ENCODE measurements at places on chromosomes 2 and 18.

GRCh38 chr2:158635961-158636601 is 159.0 kb upstream of the DAPL1 start:
- no peak for DNase-seq

GRCh38 chr2:66432801-66433694 is 1.9 kb upstream of the MEIS1 start:
- peak; percentile 94 for DNase-seq

DNA sequence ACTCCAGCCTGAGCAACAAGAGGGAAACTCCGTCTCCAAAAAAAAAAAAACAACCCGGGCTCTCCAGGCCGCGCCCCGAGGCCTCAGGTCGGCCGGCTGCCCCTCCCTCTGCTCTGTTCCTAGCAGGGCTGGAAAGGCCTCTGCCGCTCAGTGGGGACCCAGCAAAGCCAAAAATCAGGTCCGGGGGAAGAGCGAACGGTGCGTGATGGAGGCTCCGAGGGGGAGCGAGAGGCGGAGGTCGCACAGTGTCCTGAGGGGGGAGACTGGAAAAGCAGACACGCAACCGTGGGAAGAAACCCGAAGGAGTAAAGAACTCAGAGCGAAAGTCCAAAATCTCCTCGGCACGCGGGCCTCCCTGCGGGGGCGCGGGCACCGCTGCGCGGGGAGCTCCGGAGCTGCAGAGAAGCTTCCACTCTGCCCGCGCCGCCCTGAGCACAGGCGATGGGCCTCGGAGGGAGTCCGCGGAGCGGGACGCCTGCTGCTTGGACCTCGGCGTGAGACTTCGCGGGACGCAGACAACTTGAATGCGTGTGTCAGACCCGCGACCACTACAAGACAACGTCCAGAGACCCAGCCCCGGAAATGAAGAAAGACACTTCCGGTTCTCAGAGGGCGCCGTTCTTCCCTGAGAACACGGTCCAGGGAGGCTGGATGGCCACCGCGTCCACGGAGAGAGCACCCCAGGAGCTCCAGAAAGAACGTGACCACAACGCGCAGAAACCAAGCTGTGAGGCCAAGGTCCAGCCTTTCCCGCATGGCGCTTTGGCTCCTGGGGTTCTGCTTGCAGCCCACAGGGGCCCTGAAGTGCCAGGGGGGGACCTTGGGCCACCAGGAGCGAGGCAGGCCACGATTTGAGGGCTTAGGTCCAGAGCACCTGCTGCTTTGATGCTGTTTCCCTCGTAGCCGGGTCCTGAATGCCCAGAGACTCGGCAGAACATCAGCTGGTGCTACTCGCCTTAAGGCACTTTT is 219.8 kb downstream of the DPP10 start:
- no peak for DNase-seq

GRCh38 chr2:62143696-62144095 is 52.2 kb upstream of the B3GNT2 start:
- DNase-seq: no peak

DNA sequence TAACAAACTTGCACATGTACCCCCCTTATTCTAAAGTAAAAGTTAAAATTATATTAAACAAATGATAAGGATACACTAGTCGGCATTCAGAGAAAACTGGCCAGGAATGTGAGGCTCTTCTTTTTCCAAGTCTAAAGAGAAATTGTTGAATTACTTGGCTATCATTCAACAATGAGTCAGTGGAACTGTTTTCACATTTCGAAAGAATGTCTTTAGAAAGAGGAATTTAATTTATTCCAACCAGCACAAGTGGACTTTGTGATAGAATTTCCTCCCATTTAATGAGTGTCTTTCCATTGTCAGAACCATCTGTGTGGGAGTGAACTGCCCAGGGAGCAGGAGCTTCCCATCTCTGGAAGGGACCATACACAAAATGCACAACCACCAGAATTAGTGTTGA is 792.2 kb downstream of the EPHA4 start:
- peak; percentile 74 for DNase-seq

DNA sequence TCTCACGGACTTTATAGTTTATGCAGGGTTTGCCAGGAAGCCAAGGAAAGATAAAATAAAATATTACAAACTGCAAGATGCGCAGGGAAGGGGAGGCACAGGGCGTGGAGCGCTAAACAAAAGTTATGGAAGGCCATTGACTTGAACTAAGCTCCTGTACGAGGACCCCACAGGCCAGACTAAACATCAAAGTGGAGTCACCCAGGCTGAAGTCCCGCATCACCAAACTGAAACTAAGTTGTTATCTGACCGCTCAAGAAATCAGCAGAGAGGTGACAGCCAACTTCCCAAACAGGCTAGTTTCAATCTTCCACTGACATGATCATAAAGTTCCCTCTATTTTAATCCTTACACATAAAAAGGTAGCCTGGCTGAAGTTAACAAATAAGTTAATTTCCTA is 90.5 kb upstream of the YWHAQ start:
- DNase-seq: no peak

- no peak for DNase-seq
Observed at GRCh38 chr18:46916551-46917107, 678 bp downstream of the PIAS2 start.

DNA sequence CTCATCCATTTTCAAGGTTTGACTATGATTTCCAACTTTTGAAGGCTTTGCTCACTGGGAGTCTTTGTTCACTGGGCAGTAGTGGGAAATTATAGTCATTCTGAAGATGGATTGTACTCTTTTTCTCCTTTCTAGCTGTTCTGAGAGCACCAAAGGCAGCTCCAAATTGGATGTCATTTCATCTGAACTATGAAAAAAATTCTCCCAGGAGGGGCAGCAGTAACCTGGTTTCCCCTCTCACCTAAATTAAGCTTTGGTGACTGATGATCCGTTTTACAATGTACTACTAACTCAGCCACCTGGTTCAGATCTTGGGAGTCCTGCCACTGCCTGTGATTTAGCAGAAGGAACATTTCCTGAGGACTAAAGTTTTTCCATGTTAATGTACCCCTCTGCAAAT is 17.6 kb downstream of the ARHGEF33 start:
- DNase-seq: no peak

- no peak for DNase-seq
Observed at GRCh38 chr2:150127995-150128394, 359.5 kb downstream of the RND3 start.

DNA sequence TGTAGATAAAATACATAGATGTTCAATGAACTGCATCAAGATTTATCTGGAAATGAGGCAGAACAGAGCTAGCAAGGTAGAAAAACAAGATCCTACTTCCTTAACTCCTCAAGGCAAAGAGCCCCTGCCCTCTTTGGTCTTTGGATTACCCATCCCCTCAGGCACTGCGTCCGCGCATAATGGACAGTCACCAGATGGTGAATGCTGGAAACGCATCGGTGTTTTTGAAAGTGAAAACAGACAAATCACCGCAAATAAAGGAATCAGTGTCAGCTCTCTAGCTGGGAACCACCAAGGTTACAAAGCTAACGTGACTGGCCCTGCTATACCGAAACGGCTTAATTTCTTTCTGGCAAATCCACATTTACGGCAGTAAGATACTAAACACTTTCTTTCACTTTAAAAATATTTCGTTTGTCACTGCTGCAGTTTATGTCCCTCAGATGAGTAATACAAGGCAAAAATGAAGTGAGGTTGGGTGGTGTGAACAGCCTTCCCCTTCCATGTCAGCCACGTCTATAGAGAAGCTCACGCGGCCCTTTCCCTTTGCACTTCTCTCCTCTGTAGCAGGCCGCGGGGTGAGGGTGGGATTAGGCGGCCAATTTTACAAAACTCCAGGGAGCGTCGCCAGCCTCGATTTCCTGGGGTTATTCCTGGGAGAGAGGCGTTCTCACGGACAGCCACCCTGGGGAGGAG is 627 bp upstream of the GALR1 start:
- no peak for DNase-seq

GRCh38 chr2:109675666-109676345 is 61.6 kb downstream of the SOWAHC start:
- DNase-seq: no peak

DNA sequence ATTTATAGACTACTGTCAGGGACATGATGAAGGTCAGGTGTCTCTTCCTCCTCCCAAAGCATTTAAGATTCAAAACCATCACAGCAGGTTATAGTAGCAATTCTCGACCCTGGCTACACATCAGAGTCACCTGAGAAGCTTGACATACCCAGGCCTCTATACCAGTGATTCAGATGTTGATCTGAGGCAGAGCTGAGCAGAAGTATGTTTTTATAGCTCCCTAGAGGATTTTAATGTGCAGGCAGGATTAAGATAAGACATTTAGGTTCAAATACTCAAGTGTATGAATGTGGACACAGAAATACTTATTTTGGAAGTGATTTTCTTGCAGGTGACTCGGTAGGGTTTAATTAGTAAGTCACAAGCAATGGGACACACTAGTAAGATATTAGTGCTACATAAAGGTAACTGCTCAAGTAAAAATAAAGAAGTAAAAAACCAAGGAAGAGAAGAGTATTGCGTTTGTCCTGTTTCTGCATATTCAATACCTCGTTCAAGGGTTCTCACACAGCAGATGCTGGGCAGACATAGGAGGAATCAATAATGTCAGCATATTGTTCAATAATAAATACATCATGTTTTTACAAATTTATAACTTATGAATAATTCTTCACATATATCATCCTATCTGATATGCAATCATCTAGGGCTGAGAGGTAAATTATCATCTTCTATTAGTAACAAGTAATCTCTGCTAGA is 7.0 kb downstream of the GCFC2 start:
- no peak for DNase-seq

GRCh38 chr2:6127718-6128117 is 435.5 kb downstream of the SOX11 start:
- DNase-seq: no peak

DNA sequence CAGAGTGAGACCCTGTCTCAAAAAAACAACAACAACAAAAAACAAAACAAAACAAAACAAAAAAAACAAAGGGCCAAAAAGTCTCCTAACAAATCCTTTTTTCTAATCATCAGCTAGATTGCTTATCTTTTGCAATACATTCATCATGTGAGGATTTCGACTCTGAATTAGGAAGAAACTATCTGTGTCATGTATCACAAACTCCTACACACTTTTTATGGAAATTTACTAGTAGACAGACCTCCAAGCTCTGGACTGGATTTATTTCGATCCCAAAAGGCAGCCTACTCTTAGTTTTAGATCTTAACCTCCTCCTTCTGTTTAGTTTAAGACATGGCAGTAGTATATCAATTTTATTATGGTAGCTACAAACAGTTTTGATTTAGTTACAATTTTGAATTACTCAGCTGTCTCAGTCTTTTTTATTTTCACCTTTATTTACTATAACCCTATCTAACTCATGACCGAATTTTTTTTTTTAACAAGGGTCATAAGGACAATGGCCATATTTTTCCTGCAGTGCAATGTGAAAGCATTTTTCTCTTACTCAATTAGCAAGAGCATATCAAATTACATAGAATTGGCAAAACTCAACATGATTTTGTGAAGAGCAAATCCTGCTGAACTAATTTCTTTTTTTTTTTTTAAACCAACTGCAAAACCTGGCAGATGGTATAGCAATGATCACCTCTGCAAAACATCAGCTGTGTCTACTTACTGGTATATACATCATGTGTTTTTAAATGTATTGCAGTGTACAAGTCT is 10.7 kb upstream of the CCDC88A start:
- DNase-seq: no peak

Measured in AG04450 (cell line).